Neural progenitor cell (in vitro differentiated cells): ENCODE measurements at places on chromosomes 7 and 10.

GRCh38 chr7:123024989-123025758, 29.7 kb upstream of the TAS2R16 start:
- no peak for DNase-seq

- DNase-seq = peak; percentile 62
These were observed at the start of gene CALHM2 for GRCh38 chr10:103451831-103452505. TSS of gene CALHM2 (minus strand) at chr10:103452370. CDS start at chr10:103449941, 2,429 bp downstream.

DNA sequence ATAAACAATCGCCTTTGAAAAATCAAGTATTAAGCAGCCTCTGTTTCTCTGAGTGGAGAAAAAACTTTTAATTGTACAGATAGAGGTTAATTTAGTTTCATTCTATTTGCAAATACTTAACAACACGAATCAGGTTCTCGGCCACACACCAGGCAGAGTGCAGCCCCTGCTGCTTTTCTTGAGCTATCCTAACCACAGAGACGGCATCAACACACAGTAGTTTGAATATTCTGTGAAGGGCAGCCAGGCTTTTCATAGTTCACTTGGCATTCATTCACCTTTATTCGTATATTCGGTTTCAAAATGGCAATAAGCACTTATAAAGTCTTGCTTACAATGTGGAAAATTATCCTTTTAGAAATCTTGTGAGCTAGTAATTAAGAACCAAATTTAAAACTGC, 5.7 kb downstream of the ADARB2 start:
- DNase-seq = no peak

- peak; percentile 58 for DNase-seq
These were observed 552 bp downstream of the IL15RA start for GRCh38 chr10:5976512-5977470.

DNA sequence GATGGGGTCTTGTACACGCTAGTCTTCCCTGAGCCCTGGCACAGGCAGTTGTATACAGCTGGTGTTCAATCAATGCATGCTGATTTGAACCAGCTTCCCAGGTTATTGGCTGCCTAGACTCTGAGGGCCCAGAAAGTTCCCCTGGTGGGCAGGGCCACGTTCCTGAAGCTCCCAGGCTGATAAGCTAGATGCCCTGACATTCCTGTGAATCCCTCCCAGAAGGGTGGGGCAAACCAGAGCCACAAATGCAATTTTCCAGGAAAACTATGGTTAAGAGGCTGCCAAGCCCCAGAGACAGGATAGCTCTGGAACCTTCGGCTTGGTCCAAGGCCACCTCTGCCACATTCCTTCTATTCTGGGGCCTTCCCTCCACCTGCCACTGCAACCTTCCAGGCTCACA, 78.2 kb downstream of the FAM53B start:
- DNase-seq = no peak

DNA sequence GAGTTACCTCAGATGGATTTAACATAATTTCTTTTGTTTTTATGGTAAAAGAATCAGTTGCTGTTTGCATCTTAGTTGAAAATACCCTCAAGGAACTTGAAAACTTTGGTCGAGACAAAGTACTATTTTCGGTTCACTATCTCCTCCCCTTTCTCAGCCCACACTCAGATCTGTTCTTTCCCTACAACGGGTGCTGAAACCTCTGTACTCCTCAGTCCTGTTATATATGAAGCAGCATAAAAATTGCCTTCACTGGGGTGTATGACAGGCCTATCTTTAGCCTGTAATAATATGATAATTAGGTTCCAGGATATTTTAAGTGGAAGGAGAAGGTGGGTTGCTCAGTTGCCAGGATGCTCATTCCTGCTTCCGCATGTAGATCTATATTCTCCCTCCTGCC, 105.2 kb upstream of the NOBOX start:
- DNase-seq = no peak

DNA sequence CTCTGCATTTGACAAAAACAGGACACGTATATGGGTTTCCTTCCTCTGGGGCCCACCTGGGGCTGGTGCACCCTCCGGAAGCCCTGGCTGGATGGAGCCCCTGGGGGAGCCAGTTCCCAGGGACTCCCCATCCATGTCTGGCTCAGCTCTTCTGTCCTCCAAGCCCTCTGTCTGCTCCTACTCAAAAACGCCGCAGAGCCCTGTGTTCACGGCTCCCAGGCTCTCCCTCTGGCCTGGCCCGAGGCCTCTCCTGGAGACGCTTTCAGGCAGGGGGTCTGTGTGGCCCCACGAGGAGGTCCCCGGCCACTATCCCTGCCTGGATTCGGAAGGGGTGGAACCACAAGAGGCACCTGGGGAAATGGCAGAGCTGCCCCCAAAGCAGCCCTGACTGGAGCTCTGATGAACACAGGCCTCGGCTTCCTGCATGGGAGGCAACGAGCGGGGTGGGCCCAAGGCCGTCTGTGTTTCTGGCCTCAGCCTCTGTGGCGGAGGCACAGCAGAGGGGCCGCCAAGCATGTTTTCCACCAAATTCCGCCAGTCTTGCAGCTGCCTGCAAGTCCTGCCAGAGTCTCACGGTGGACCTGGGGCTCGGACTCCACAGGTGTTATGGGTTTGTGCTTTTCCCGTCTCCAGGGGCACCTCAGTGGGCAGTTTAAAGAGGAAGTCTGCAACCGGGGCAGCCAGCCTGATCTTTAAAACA, 22.6 kb upstream of the INPP5A start:
- no peak for DNase-seq

- DNase-seq = no peak
These were observed 82.6 kb upstream of the AOAH start for GRCh38 chr7:36806891-36807290.

DNA sequence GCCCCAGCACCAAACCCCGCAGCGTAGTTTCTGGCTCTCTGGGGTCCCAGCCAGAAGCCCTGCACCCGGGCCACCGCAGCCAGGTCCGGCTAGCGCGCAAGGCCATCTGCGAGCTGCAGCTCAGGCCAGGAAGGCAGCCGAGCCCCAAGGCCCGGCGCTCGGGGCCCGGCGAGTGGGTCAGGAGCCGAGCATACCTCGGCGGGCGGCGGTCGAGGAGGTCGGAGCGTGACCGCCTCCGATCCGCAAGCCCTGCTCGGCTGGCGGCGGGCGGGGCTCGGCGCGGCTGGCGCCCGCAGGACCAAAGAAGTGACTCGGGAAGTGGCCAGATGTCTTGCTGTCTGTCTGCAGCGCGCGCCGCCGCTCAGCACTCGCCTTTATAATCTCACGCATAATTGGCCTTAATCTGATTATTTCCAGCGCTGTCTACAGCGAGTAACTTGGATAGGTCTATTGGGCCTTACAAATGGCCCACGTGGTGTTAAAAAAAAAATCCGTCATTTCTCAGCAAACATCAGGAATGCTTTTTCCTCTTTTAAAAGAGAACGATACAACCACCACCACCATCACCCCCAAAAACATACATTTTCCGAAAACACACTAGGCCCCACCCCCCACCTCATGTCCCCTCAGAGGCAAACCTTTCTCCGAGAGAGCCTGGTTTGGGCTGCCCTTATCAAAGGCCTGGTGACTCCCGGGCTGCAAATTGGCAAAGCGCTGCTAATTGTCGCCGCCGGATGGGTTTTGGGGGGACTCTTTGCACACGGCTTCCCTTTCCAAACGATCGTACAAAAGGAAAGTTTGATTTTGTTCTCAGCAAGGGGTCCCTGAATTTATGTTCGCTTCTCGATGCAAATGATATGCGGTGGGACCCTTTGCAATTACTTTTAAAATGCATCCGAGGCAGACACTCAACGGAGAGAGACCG, at the start of gene DRGX:
DRGX (minus strand) TSS at position 349 of the 925 bp plus-strand sequence. CDS start 649 bp downstream, outside the sequence.
- DNase-seq = peak; percentile 73

DNA sequence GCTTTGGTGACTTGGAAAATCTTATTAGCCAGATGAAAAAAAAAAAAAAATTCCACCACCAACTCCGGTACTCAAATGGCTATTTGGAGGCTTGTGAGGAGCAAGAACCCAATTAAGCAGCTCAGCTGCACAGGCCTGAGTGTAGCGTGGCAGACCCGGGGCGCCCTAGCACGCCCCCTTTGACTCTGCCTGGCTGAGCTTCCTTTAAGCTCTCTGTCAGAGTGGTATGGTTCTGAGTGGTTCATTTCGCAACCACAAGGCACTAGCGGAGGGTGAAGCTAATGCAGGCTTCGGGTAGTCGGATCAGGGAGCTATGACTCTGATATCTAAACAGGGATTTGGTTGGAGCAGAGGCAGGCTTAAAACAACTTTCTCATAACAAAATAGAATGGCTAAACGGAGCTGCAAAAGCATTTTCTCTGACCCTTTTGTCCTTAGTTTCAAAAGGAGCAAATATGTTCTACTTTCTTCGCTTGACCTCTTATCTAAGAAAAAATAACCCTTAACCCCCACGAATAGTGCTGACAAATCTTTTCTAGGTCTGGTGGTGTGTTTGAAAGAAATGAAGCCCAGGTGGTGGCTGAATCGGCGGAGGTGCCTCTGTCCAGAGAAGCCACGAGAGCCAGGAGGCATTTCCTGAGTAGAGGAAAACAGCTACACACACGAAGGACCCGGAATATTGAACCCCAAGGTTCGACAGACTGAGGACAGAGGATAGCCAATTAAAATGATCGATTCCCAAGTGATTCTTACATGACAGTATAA, 285.4 kb upstream of the GLI3 start:
- peak; percentile 85 for DNase-seq

- DNase-seq = no peak
These were observed 7.0 kb upstream of the CYP3A4 start for GRCh38 chr7:99791021-99791420.

GRCh38 chr7:106568680-106569499, 92.1 kb downstream of the CCDC71L start:
- no peak for DNase-seq

- no peak for DNase-seq
These were observed 4.4 kb upstream of the ACBD5 start for GRCh38 chr10:27244976-27245375.

GRCh38 chr10:50561266-50561665, 62.5 kb downstream of the SGMS1 start:
- DNase-seq = no peak

GRCh38 chr7:92691578-92691977, 101.4 kb upstream of the FAM133B start:
- peak; percentile 48 for DNase-seq

DNA sequence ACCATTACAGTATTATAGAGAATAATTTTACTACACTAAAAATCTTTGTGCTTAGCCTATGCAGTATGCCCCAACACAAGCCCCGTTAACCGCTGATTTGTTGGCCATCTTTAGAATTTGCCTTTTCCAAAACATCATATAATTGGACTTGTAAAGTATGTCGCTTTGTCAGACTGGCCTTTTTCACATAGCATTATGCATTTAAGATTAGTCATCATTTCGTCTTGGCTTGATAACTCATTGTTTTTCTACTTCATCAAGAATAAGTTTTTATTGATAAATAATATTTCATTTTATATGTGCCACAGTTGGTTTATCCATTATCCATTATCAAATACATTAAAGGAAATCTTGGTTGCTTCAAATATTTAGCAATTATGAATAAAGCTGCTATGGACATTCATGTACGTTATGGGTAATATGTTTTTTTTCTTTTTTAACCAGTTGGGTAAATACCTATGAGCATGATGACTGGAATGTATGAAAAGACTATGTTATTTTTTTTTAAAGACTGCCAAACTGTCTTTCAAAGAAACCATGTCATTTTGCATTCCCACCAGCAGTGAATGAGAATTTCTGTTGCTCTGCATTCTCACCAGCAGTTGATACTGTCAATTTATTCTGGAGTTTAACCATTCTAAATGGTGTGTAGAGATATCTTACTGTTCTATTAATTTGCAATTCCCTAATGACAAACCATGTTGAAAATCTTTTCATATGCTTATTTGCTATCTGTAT, 273.1 kb upstream of the KCND2 start:
- DNase-seq = no peak

- DNase-seq = no peak
These were observed 28.2 kb downstream of the ARHGAP21 start for GRCh38 chr10:24695452-24695851.

DNA sequence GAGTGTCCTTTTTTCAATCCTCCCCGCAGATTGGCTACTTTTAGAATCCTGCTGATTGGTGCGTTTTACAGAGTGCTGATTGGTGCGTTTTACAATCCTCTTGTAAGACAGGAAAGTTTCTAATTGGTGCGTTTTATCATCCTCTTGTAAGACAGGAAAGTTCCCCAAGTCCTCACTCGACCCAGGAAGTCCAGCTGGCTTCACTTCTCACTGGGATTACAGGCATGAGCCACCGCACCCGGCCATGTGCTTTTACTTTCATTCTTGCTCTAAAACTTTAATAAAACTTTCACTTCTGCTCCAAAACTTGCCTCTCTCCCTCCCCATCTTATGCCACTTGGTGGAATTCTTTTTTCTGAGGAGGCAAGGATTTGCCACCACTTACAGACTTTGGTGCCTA, 17.0 kb upstream of the WAPL start:
- DNase-seq = no peak

DNA sequence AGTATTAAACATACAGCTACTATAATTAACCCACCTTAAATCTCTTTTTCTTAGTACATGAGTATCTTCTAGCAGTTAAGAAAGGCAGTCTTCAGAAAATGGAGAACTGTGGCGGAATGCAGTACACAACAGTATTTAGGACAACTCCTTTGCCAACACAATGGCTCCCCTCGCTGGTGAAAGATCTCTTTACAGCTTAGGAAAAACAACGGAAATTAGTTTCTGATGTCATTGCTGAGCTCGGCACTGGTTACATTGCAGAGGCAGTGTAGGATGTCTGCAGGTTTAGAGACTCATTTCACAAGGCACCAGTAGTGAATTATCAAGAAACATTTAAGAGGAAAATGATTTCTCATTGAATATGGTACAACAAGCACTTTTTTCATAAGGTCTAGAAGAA, 43.4 kb downstream of the GLRX3 start:
- peak; percentile 81 for DNase-seq

DNA sequence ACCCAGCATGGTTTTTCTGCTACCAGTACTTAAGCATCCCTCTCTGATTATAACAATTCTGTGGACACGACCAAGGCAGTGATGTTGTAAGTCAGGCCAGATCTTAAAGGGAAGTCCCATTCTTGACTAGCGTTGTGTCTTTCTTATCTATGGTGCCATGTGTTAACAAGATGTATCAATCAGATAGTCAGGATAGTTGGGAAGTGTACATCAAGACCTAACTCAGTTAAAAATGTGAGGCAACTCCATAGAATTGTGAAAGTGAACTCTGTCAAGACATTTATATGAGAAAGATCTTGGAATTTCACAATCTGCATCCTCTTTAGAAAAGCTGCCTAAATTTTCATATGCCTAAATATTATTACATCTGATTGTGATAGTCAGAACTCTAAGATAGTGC, 341.7 kb upstream of the SEMA3D start:
- no peak for DNase-seq

GRCh38 chr7:46710927-46711326, 789.9 kb upstream of the IGFBP3 start:
- no peak for DNase-seq

- no peak for DNase-seq
These were observed 37.9 kb upstream of the MTPAP start for GRCh38 chr10:30386801-30387588.

DNA sequence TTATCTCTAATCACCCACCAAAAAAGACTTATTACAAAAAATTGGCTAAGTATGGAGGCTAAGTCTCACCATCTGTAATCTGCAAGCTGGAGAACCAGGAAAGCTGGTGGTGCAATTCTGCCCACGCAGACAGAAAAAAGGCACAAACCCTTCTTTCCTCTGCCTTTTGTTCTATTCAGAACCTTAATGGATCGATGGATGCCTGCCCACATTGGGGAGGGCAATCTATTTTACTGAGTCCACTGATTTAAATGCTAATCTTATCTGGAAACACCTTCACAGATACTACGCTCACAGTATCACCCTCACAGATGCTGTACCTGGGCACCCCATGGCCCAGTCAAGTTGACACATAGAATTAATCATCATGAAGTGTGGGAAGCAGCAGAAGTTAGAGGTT, 10.2 kb downstream of the IGFBP3 start:
- no peak for DNase-seq
